ENCODE measurements at places on chromosomes 3 and 15. TPM values are rescaled to one million over a fixed set of nuclear protein-coding genes. Genes with fewer than 3 reads are reported as not detected.

DNA sequence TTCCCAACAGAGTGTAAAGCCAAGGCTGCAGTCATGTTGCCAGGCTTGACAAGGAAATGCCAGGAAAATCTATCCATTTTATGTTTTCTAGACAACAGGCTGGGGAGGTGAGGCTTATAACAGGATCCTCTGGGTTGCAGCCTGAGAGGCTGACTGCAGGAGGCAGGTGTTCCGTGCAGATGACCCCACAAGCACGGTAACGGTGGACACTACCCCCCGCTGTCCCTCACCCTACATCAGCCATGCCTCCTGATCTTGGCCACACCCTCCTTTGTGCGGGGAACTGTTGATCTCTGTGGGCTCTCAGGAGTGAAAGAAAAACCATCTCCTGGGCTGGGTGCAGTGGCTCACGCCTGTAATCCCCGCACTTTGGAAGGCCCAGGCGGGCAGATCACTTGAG lies 68.0 kb upstream of the ADPGK start:
- DNase-seq = no peak

DNA sequence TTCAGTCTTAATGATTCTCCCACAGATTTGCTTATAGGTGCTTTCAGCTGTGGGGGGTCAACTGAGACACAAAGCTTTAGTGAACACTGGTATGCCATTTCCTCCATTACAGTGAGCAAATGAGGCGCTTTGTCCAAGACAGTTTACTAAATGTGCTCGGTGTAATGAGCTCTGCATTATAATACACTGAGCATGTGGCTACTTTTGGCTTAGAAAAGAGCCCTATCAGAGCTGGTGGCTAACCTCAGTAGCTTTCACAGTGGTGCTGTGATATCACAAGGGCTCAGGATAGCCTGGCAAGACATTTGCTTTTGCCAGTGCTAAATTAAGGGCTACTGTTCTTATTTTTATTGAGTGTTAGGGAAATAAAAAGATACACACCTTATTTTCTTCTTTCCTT lies 749.7 kb upstream of the ARPP21 start:
- DNase-seq = no peak

IL1RAP gene
- total RNA-seq = 46.5 TPM

DNA sequence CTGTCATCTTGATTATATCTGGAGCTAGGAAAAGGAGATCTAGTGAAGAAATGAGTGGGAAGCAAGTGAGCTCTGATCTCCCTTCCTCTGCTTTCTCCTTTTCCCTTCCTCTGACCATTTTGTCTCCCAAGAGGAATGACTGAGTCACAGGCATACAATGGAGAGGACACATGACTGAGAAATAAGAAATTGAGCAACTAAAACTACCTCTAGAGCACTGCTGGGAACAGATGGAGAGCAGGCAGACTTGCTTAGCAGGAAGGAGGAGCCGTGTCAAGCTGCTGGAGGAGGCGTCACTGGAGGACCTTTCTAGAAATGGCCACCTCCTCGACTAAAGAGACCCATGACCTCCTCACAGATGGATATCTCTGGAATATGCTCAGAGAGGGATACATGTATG lies 66.9 kb upstream of the MYO5C start:
- no peak for DNase-seq

- no peak for DNase-seq
Measured at GRCh38 chr15:67361100-67361499, 106.5 kb downstream of the IQCH start.

ARL8B gene
- total RNA-seq = 92.3 TPM

UROC1 gene
- 4.2 TPM for total RNA-seq

FAM81A gene
- total RNA-seq = 0.52 TPM

DNAH12 gene
- 1.1 TPM for total RNA-seq

GRCh38 chr15:42611532-42611931 lies 36.1 kb downstream of the STARD9 start:
- no peak for DNase-seq

GRCh38 chr15:37339437-37339836 lies 239.1 kb upstream of the MEIS2 start:
- no peak for DNase-seq

REC114 gene
- not detected for total RNA-seq

CKMT1B gene
- total RNA-seq = 4.3 TPM

GRCh38 chr3:32018757-32019564 lies 37.4 kb downstream of the ZNF860 start:
- peak; percentile 54 for DNase-seq

DNA sequence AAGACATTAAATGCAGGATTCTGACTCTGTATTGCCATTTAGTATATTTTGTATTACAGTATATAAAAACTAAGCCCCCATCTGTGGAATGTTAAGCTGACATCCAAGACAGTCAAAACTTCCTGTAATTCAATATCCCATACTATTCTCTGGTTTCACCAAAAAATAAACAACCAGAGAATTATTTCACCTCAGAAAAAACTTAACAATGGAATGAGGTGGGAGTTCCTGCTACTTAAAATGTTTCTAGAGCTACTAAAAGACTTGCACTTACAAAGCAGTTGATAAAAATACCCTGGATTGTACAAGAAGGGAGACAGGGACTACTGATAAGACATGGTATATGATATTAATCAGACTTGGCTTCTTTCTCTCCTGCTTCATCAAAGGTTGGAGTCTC lies 8.3 kb downstream of the ARL13B start:
- no peak for DNase-seq

Measured in hepatocyte (in vitro differentiated cells).